Effector memory CD4-positive, alpha-beta T cell (primary cell): ENCODE measurements at places on chromosomes 12 and 14.

DNA sequence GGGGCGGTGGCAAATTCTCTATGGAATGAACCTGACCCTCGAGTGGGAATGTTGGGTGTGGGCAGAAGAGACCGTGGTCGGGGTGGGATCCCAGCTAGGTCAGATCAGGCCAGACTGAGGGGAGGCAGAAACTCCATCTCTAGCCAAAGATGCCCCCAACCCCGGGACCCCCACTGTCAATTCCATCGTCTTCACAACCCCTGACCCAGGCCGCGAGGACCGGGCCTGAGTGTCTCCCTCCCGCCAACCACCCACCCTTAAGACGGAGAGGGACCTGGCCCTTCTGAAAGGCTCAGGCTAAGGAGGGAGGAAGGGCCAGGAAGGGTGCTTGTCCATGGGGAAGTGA, 760 bp downstream of the PLEKHD1 start:
- H3K36me3 ChIP-seq: no peaks in the 10 kb centered on the region
- no peak for DNase-seq
- peaks cover 4% of the 10 kb centered on the region for H3K4me1 ChIP-seq
- no peak overlapping the region for H3K4me3 ChIP-seq
- H3K27me3 ChIP-seq: peaks cover 6% of the 10 kb centered on the region

DNA sequence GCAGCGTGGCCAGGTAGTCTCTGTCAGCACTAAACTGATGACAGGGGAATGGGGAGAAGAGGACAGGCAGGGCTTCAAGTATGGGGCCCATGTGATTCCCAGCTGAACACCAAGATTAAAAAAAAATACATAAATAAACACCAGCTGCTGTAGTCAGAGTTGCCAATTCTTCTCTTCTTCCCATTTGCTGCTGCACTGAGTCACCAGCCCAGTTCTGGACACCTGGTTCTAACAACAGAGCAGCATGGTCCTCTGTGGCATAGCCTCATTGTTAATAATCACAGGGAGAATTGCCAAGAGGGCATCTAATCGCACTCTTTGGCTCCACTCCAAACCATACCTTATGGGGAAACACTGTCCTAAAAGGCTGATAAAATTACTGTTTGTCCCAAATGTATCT, 15.1 kb downstream of the PPM1H start:
- H3K27me3 ChIP-seq: no peaks in the 10 kb centered on the region
- no peaks in the 10 kb centered on the region for H3K4me1 ChIP-seq
- no peak for DNase-seq
- no peak overlapping the region for H3K4me3 ChIP-seq

GRCh38 chr12:121784460-121784859, 9.0 kb downstream of the RHOF start:
- H3K27me3 ChIP-seq: no peaks in the 10 kb centered on the region
- H3K4me1 ChIP-seq: peaks cover 79% of the 10 kb centered on the region
- peak overlapping the region; percentile 35 for H3K4me3 ChIP-seq
- H3K27ac ChIP-seq: peak overlapping the region; percentile 67
- no peak for DNase-seq

DNA sequence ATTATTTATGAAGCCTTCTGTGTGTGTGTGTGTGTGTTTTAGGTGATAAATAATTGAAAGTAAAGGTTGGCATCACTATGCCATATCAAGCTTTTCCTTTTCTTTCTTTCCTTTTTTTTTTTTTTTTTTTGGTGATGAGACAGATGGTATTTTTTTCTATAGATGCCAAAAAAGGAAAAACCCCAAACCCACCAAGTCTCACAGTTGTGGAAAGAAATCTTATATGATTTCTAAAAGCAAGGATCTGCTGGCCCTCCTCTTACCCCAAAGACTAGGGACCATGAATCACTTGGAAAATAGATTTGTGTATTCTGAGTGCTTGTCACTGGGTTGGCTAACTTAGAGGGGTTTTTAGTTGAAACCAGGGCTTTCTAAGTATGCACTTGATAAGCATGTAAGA, 181.3 kb downstream of the TMEM117 start:
- DNase-seq: no peak
- H3K4me3 ChIP-seq: no peak overlapping the region
- H3K27me3 ChIP-seq: no peaks in the 10 kb centered on the region
- H3K4me1 ChIP-seq: no peaks in the 10 kb centered on the region
- H3K27ac ChIP-seq: no peak overlapping the region
- no peaks in the 10 kb centered on the region for H3K36me3 ChIP-seq

DNA sequence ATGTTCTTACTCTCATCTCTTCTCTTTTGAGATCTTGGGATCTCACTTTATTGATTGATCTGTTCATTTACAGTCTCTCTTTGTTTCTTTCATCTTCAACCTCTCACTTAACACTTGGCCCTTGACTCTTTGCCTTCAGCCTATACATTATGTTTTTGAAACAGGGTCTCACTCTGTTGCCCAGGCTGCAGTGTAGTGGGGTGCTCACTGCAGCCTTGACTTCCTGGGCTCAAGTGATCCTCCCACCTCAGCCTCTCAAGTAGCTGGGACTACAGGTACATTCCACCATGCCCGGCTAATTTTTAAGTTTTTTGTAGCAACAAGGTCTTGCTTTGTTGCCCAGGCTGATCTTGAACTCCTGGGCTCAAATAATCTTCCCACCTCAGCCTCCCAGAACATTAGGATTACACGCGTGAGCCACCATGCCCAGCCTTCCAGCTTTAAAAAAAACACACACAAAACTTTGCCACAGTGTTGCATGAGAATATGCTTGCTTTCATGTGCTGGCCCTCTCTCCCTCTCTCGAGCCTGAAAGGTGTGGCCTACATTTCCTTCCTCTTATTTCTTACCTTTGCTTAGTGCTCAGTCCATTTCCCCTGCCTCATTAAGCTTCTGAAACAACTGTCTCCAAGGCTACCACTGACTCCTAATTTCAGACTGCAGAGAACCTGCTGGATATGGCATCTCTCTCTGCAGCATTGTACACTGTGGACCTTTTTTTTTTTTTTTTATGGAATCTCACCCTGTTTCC, 9.9 kb downstream of the DIP2B start:
- H3K27me3 ChIP-seq: no peaks in the 10 kb centered on the region
- H3K36me3 ChIP-seq: no peaks in the 10 kb centered on the region
- H3K27ac ChIP-seq: peak overlapping the region; percentile 40
- H3K4me3 ChIP-seq: peak overlapping the region; percentile 8

GRCh38 chr12:71562676-71563595, 100.7 kb downstream of the ZFC3H1 start:
- H3K4me1 ChIP-seq: no peaks in the 10 kb centered on the region
- H3K36me3 ChIP-seq: no peaks in the 10 kb centered on the region
- H3K4me3 ChIP-seq: no peak overlapping the region
- no peaks in the 10 kb centered on the region for H3K27me3 ChIP-seq
- no peak for DNase-seq
- no peak overlapping the region for H3K27ac ChIP-seq

DNA sequence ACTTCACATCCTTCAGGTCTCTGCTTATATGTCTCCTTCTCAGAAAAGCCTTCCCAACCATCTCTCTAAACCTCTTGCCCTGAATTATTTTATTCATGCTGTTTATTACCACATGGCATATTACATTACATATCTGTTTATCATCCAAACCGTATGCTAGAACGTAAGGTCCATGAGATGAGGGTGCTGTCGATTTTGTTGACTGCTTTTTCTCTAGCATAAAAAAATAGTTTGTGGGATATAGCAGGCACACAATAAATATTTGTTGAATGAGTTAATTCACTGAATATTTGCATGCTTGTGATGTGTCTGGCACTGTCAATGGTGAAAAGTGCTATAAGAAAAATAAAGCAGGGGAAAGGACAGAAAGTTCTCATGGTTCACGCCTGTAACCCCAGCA, 22.9 kb downstream of the SAMD4A start:
- DNase-seq: no peak
- no peak overlapping the region for H3K4me3 ChIP-seq
- H3K36me3 ChIP-seq: no peaks in the 10 kb centered on the region
- H3K27me3 ChIP-seq: no peaks in the 10 kb centered on the region

DNA sequence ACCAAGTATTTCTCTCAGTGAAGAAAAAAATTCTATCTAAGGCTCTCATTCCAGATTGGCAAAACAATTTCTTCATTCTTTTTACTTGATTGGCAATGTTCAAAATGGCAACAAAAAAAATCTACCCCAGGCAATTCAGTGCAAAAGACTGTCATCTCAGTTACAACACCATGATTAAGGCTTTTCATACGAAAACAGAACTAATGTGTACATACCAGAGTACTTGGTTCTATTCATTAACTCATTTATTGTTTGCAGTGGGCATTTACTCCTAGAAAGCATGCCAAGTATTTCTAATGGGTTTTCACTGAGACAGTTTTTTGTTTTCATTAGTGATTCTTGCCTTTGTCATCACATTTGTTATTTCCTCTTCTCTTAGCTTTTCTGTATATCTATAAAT, 33.0 kb downstream of the DBX2 start:
- DNase-seq: no peak
- no peaks in the 10 kb centered on the region for H3K36me3 ChIP-seq
- H3K4me3 ChIP-seq: no peak overlapping the region
- H3K27me3 ChIP-seq: no peaks in the 10 kb centered on the region
- H3K4me1 ChIP-seq: no peaks in the 10 kb centered on the region

DNA sequence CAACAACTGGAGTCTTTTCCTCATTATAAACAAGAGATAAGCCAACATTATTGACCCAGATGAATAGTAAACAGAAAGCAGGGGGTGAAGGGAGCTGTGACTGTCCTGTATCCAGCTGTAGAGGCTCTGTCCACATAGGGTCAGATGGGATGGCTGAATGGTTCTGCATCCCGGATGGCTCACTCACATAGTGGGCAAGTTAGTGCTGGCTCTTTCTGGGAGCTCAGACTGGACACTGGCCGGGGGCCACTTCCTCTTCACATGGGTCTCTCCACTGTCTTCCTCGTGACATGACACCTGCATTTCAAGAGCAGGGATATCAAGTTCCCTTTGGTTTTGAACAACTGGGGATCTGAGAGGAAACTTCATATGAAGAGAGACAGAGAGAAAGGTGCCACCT, 969.6 kb upstream of the TMEM132C start:
- H3K27me3 ChIP-seq: no peaks in the 10 kb centered on the region
- H3K36me3 ChIP-seq: no peaks in the 10 kb centered on the region
- DNase-seq: no peak
- H3K27ac ChIP-seq: no peak overlapping the region
- H3K4me1 ChIP-seq: no peaks in the 10 kb centered on the region
- no peak overlapping the region for H3K4me3 ChIP-seq

DNA sequence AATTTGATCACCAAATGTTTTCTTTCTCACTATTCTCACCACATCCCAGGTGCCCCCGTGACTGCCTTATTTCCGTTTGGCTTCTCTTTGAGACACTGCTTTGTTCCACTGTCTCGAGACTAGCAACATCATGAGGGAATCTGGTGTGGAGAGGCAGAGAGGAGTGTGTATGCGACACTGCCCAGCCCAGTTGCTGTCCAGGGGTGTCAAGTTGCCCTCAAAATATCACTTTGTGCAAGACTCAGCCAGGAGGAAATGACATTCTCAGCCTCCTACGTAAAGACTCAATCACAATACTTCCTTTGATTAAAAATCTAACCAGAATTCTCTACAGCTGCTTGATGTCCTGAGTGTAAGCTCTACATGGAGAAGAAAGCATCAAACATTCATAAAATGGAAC, 48.2 kb upstream of the EEA1 start:
- no peaks in the 10 kb centered on the region for H3K4me1 ChIP-seq
- H3K27ac ChIP-seq: no peak overlapping the region
- H3K36me3 ChIP-seq: no peaks in the 10 kb centered on the region
- no peak overlapping the region for H3K4me3 ChIP-seq
- no peaks in the 10 kb centered on the region for H3K27me3 ChIP-seq
- DNase-seq: no peak

- H3K27ac ChIP-seq: no peak overlapping the region
- H3K27me3 ChIP-seq: no peaks in the 10 kb centered on the region
- no peak for DNase-seq
- no peaks in the 10 kb centered on the region for H3K4me1 ChIP-seq
Measured at GRCh38 chr14:37566811-37567371, 28.2 kb downstream of the FOXA1 start.

- DNase-seq: no peak
- H3K27ac ChIP-seq: no peak overlapping the region
- no peak overlapping the region for H3K4me3 ChIP-seq
- no peaks in the 10 kb centered on the region for H3K4me1 ChIP-seq
Measured at GRCh38 chr12:121008347-121009098, 7.8 kb downstream of the C12orf43 start.

DNA sequence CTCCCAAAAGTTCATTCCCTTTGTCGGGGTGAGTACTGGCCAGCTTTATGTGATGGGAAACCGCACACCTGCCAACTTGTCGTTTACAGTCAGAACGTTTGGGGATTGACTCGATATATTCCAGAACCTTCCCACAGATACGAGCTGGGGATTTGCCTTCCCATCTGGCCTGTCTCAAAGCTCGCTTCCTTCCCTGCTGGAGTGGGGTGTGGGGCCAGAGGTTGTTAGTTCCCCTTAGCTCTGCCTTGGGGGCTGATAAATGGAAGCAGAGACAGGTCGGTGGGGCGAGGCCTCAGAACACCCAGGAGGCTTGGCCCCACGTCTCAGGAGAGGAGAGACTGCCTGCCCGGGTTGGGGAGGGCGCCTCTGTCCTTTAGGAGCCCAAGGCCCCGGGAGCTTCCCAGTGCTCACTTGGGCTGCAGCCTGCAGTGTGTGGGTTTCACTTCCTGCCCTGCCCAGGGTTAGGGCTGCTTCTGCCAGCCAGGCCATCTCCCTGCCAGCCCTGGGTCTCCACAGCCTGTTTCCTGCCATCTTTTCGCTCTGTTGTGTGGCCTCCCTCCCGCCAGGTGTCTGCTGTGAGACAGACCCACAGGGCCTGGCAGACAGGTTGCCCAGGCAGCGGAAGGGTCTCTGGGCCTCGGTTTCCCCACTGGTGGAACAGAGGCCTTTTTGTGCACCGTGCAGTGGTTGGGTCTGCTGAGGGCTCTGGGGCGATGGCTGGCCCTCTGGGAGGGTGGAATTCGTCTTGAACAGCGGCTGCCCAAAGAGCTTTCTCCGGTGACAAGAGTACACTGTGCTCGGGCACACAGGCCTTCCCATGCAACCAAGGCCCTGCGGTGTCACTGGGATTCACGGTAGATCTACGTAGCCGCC, 8.1 kb upstream of the TEX22 start:
- DNase-seq: no peak
- H3K27ac ChIP-seq: no peak overlapping the region
- H3K27me3 ChIP-seq: no peaks in the 10 kb centered on the region
- H3K4me3 ChIP-seq: no peak overlapping the region
- no peaks in the 10 kb centered on the region for H3K4me1 ChIP-seq
